ENCODE measurements at places on chromosomes 3 and 15.

- DNase-seq = no peak
These were observed 32.6 kb downstream of the EIF2AK4 start for GRCh38 chr15:39966521-39966920.

GRCh38 chr15:38864827-38865581, 300.4 kb upstream of the RASGRP1 start:
- no peak for DNase-seq

- DNase-seq = no peak
These were observed 45.9 kb upstream of the TRPM1 start for GRCh38 chr15:31147456-31147855.

DNA sequence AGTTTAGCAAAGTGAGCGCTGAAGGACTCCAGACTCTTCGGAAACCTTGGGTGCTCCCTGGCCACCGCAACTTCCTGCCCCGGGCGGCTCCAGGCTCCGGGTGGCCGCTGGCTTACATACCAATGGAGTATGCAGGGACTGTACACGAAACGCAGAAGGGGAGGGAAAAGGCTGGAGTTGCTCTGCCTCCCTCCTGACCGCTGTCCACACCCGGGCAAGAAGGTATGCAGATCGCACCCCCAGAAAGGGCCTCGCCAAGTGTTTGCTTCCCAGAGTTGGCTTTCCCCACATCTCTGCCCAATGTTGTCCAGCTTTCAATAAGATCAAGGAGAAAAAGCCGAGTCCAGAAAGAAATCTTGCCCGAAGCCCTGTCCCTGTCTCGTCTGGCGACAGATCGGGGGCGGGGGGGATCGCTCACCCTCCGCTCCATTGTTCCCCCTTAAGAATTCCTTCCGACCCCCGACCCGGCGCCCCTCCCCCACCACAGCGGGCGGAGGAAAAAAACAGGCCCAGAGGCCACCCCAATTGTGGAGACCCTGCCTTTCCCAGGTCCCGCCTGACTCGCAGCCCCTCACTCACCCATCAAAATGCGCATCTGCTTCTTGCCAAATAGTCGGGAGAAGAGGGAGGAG, 533 bp downstream of the ARF4 start:
- DNase-seq = peak; percentile 35

- DNase-seq = no peak
These were observed 19.7 kb downstream of the GPR171 start for GRCh38 chr3:151183265-151183671.

- no peak for DNase-seq
These were observed 416.2 kb downstream of the NR2F2 start for GRCh38 chr15:96746665-96747064.

DNA sequence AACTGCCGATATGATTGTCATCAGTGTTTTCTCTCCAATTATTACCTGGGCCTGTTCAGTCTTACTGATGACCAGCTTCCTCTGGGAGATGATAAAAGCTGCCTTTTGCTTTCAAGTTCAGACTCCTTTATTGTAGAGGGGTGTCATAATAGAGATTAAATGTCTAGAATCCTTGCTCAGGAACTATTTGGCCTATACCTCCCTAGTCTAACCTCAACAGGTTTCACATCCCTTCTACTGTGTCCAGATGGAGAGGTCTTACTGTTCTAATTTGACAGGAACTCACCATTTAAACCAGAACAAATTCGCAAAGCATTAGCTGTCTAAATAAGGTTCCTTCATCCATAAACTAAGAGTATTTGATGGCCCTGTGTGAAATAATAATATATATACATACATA, 88.0 kb downstream of the BCHE start:
- no peak for DNase-seq

DNA sequence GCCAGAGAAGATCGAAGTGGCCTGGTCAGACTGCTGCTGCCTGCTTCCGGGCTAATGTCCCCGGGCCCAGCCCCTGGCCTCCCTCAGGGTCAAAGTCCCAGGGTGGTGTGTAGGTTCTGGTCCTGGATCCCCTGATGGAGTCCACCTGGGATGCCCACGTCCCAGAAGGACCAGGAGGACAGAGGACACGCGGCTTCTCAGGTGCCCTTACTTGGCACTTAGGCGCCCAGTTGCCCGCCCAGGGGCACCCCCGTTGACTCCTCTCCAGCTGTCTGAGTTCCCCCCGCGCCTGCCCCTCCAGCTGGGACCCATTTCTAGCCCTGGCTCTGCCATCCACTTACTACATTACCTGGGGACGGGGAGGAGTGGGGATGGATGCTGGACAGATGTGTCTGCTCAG, 44.6 kb downstream of the LINGO1 start:
- no peak for DNase-seq

GRCh38 chr3:25173606-25174005, 254.5 kb upstream of the RARB start:
- no peak for DNase-seq

DNA sequence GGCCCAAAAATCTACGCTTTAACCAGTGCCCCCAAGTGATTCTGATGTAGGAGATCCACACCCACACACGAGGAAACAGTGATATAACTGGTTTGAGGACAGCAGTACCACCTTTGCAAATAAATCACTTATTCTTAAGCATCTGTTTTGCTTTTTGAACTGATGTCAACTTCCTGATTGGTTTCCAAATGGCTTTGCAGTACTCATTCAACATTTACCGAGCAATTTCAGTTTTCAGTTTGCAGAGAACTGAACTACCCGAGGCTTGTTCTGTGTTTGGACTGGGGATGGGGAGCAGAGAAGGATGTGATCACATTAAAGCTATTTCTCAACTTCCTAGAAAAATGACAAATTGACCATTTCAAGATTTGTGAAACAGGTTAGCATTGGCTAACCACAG, 1.1 kb upstream of the GYG1 start:
- DNase-seq = no peak

DNA sequence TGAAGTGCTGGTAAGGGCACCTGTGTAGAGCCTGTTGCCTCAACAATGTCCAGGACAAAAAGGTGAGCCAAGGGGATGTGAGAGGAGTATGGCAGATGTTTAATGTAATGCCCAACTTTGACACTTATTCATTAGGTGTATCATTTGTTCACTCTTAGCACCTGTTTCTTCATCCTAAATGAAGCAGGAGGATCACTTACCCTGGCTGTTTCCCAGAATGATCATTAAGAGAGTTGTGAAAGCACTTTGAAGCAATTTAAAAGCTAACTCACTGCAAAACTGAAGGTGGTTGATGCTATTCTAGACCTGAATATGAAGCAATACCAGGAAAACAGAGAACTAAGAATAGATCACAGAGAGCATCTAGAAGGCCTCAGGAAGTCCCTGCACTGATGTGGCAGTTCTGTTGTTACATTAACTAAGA, 3.4 kb upstream of the HHLA2 start:
- DNase-seq = peak; percentile 53

DNA sequence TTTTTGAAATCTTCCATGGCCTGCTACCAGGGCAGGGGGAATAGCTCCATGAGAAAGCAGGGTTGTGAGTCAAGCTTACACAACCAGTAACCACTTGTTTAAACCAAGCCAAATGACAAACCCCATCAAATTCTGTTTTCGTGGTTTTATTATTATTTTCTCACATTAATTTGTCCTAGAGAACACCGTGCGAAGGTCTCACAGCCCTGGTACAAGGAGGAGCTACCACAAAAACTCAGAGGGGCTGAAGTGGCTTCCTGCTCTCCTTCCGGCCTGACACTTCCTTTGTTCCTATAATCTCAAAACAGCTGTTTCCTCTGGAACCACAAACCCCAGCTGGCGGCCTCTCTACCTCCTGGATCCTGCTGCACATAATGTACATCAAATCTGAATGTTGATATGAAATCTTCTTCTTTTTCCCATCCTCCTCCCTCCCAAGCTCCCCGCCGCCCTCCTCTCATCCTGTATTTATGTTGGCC, 375.9 kb downstream of the MCTP2 start:
- no peak for DNase-seq

GRCh38 chr3:115901008-115901407, 277.7 kb downstream of the GAP43 start:
- DNase-seq = no peak

- no peak for DNase-seq
These were observed 223.8 kb downstream of the ADAMTS9 start for GRCh38 chr3:64463981-64464380.

DNA sequence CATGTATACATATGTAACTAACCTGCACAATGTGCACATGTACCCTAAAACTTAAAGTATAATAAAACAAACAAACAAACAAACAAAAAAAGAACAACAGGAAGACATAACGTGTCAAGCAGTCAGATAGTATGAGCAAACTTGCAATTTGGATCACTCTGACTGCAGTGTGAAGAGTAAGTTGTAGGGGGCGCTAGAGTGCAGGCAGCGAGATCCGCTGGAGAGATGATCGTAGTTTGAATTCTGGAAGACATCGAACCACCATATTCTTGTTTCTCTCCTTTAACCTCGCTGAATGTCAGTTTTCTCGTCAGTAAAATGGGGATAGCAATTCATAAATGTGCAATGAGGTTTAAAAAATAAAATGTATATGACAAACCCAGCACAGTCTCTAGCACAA, 165.2 kb upstream of the LMCD1 start:
- DNase-seq = peak; percentile 22

- no peak for DNase-seq
These were observed 31.8 kb downstream of the PCYT1A start for GRCh38 chr3:196255776-196256175.

GRCh38 chr3:86244905-86245304, 746.0 kb downstream of the VGLL3 start:
- no peak for DNase-seq

GRCh38 chr3:165233501-165234195, 37.5 kb upstream of the SLITRK3 start:
- no peak for DNase-seq

DNA sequence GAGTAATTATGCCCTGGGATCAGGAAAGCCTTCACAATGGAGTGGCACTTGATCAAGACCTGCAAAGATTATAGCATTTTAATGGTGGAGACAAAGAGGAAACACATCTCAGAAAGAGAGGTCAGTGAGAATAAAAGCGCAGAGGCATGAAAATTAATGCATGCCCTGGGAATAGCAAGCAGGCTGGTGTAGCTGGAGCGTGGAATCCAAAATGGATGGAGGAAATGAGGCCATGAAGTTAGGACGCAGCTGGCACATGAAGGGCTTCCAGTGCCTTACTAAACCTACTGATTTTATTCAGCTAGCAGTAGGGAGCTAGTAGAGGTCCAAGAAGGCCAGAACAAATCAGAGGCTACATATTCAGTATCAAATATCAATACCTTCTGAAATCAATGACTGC, 38.1 kb downstream of the TMEM212 start:
- no peak for DNase-seq

DNA sequence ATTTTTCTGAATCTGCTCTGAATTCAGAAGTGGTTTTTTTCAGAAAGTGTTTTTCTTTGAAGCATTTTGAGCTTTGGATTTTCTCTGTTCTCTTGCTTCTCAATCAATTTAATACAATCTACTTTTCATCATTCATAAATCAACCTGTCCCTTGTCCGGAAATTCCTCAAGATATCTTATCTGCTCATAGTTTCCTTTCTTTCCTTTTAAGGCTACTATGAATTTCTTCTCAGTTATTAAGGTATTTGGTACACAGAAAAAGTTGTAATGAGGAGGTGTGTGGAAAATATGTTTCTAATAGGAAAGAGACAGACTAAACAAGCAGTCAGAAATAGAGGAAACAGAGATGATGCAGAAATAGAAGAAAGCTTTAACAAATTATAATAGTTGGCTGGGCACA, 14.4 kb downstream of the CGGBP1 start:
- no peak for DNase-seq

DNA sequence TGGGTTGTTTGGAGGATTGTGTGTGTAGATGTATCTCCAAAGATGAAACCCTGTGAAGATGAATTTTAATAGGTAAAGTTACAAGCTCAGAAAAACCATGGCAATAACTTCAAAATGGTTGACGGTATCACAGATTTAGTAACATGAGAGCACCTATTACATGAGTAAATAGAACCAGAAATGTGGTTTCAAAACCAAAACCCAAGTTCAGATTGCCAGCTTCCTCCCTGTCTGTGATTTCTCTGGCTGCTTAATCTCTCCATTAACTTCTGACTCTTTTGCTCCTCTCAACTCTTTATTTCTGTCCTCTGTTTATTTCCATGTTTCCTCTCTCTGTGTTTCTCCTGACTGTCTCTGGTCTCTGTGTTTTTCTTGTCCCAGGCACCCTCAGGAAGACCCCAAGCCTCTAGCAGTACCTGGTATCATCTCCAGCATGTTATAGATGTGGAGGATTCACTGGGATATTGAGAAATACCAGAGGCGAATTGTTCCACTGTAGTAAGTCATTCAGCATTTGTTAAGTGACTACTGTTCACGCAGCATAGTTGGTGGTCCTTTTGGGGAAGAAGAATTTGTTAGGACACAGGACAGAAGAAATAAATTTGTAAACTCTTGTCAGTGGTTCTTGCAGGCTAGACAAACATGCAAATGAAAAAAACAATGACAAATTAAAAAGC, 138.8 kb downstream of the BBX start:
- peak; percentile 62 for DNase-seq
